ENCODE measurements at places on chromosomes 11 and 22. TPM values are rescaled to one million over a fixed set of nuclear protein-coding genes. Genes with fewer than 3 reads are reported as not detected.

DNA sequence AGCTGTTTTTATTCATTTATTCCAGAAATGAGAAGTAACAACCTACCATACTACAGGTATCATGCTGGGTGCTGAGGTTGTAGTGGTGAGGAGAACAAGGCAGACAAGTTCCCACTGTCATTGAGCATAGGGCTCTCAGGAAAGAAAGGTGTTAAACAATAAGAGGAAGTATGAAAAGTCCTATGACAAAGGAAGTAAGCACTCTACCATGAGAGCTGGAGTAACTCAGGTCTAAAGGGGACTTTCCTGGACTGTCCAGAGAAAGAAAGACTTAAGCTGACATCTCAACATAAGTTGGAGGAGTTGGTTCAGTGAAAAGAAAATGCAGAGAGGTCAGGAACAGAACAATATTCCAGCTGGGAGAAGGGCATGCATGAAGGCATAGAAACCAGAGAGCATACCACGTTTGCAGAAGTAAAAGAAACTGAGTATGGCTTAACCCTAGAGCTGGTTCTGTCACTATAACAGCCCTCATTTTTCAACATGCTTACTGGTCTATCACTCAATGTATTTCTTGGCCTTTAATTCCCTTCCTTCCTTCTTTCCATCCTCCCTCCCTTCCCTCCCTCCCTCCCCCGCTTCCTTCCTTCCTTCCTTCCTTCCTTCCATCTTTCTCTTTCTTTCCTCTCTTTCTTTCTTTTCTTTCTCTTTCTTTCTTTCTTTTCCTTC is 137.8 kb upstream of the BDNF start:
- H3K36me3 ChIP-seq: no peaks in the 10 kb centered on the region
- no peaks in the 10 kb centered on the region for H3K4me1 ChIP-seq
- DNase-seq: no peak

- no peaks in the 10 kb centered on the region for H3K4me1 ChIP-seq
- no peaks in the 10 kb centered on the region for H3K27me3 ChIP-seq
- no peak overlapping the region for H3K4me3 ChIP-seq
- no peak overlapping the region for H3K27ac ChIP-seq
- DNase-seq: no peak
Measured at GRCh38 chr11:66224226-66224855, 44.1 kb upstream of the RAB1B start.

- H3K27me3 ChIP-seq: no peaks in the 10 kb centered on the region
- no peaks in the 10 kb centered on the region for H3K36me3 ChIP-seq
- H3K4me3 ChIP-seq: no peak overlapping the region
Measured at GRCh38 chr11:10181811-10182210, 112.2 kb downstream of the SBF2 start.

- H3K27ac ChIP-seq: no peak overlapping the region
- DNase-seq: no peak
- H3K27me3 ChIP-seq: no peaks in the 10 kb centered on the region
- peaks cover 15% of the 10 kb centered on the region for H3K4me1 ChIP-seq
Measured at GRCh38 chr22:36510966-36511881, 4.4 kb upstream of the FOXRED2 start.

GRCh38 chr11:72836111-72836510 is 21.9 kb downstream of the ATG16L2 start:
- no peaks in the 10 kb centered on the region for H3K36me3 ChIP-seq
- no peak overlapping the region for H3K4me3 ChIP-seq
- no peak for DNase-seq
- no peaks in the 10 kb centered on the region for H3K27me3 ChIP-seq
- H3K27ac ChIP-seq: no peak overlapping the region

- H3K27me3 ChIP-seq: no peaks in the 10 kb centered on the region
- H3K4me1 ChIP-seq: no peaks in the 10 kb centered on the region
- no peaks in the 10 kb centered on the region for H3K36me3 ChIP-seq
- H3K4me3 ChIP-seq: no peak overlapping the region
Measured at GRCh38 chr11:103904324-103904667, 132.1 kb upstream of the DDI1 start.

DNA sequence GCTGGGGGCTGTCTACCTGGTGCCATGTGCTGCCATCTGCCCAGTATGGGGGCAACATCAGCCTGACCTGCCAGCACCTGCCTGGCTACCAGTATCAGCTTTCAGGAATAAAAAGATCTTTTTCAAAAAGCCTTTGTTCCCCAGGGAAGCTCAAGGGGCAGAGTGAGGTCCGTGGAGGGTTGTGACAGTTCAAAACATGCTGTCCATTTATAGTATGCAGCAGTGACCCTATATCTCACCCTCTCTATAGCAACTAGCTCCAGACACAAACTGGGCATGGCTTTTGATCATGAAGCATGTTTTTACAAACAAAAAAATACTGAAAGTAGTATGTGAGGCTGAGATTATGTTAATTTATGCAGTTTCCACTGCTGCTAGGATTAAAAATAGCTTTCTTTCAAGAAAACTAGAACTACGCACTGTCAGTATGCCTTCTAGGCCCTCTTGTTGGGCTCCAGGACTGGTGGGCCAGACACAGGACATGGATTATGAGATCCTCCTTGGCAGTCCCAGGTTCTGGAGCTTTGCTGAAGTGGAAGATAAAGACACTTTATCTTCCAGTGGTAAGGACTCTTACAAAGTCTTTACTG is 23.4 kb downstream of the NAV2 start:
- H3K4me3 ChIP-seq: no peak overlapping the region
- DNase-seq: no peak
- H3K36me3 ChIP-seq: no peaks in the 10 kb centered on the region
- H3K27ac ChIP-seq: no peak overlapping the region
- no peaks in the 10 kb centered on the region for H3K27me3 ChIP-seq

DNA sequence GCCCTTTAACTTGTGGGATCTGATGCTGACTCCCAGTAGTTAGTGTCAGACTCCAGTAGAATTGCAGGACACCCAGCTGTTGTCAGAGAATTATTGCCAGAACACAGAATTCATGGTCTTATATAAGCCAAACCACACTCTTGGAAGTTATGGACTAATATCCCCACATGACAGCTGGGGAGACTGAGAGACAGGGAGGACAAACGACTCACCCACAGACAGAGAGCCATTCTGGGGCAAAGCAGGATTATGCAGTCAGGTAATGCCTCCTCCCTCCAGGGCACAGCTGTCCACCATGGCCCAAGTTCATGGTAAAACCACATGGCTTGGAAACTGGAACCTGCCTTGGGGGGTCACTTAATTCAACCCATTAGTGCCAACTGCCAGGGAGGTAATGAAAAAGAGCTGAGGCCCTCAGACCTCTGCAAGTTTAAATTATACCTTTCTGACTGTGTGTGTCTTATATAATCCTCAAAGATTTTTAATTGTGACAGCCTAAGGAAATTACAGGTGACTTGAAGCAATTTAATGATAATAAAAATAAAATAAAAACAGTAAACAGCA is 299.5 kb downstream of the BUD13 start:
- no peak overlapping the region for H3K27ac ChIP-seq
- no peak for DNase-seq
- H3K4me3 ChIP-seq: no peak overlapping the region
- no peaks in the 10 kb centered on the region for H3K36me3 ChIP-seq
- H3K27me3 ChIP-seq: peaks cover 15% of the 10 kb centered on the region
- H3K4me1 ChIP-seq: no peaks in the 10 kb centered on the region

- no peaks in the 10 kb centered on the region for H3K4me1 ChIP-seq
- no peaks in the 10 kb centered on the region for H3K36me3 ChIP-seq
- DNase-seq: no peak
- H3K27ac ChIP-seq: no peak within 1 kb of the TSS
Measured at GRCh38 chr11:4697585-4697984, at the start of gene OR51E2. OR51E2 (minus strand) TSS chr11:4697853; CDS start chr11:4682711, 15,142 bp downstream.

DNA sequence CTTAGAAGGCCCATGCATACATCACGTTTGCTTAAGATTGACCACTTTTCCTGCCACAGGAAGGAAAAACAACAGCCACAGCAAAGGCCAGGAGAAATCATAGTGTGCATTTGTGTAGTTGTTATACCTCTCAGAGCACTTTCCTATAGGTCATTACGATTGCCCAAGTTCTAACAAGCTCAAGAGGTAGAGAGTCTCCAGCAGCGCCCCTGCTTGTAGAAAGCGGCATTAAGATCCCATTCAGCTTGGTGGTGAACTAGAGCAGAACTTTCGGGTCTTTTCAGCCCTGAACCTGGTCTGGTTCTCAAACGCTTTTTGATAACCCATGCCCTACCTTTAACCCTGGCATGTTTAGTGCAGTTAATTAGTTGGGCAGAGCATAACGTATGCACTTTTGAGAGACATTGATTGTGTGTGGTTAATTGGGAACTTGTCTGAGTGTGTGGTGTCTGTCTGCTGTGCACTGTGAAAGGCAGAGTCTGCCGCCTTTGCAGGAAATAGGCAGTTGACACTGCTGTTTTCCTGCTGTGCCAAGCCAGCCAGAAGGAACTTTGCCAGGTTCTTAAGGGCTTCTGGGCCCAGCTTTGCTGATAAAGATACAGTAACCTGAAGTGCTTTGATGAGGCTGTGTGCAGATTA is 109.9 kb upstream of the CLMP start:
- DNase-seq: no peak
- peaks cover 23% of the 10 kb centered on the region for H3K4me1 ChIP-seq
- no peaks in the 10 kb centered on the region for H3K36me3 ChIP-seq
- H3K4me3 ChIP-seq: no peak overlapping the region
- no peaks in the 10 kb centered on the region for H3K27me3 ChIP-seq

The IRAG1 gene
- total RNA-seq: 1.3 TPM

The OR10D3 gene
- total RNA-seq: not detected

The ESAM gene
- total RNA-seq: 13.5 TPM

The RASSF10 gene
- total RNA-seq: 0.35 TPM

The IGSF9B gene
- total RNA-seq: not detected

The CNTF gene
- total RNA-seq: 3.4 TPM

The ISX gene
- not detected for total RNA-seq

The LDHAL6A gene
- not detected for total RNA-seq

The MIAT gene
- total RNA-seq: 0.45 TPM

The PRG3 gene
- not detected for total RNA-seq

The MGAT3 gene
- not detected for total RNA-seq

The SHANK2 gene
- 50.5 TPM for total RNA-seq

The RAB3IL1 gene
- total RNA-seq: 4.4 TPM

The DEFB131B gene
- not detected for total RNA-seq

The UBE4A gene
- total RNA-seq: 30.9 TPM

The TMPRSS5 gene
- total RNA-seq: 0.83 TPM

The PRODH gene
- total RNA-seq: 4.3 TPM

The APOA4 gene
- not detected for total RNA-seq

The P4HA3 gene
- 0.22 TPM for total RNA-seq

The SCUBE1 gene
- not detected for total RNA-seq
